ENCODE measurements at places on chromosomes 6 and 20.

DNA sequence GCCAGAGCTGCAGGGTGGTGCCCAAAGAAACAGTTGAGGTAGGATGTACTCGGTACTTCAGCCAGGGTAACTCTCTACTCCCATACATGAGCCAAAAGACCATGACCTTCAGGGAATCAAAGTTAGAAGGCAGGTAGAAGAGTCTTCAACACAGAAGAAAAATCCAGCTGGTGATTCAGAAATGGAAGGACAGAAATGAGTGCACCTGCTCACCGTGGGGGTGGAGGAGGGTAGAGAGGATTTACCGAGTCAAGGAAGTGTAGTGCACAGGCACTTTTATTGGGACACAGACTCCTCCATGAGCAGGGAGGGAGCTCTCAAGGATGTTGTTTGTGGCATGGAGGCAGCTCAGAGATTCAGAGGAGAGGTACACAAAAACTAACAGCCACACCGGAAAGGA is 330.3 kb upstream of the PRDM1 start:
- no peak for DNase-seq

DNA sequence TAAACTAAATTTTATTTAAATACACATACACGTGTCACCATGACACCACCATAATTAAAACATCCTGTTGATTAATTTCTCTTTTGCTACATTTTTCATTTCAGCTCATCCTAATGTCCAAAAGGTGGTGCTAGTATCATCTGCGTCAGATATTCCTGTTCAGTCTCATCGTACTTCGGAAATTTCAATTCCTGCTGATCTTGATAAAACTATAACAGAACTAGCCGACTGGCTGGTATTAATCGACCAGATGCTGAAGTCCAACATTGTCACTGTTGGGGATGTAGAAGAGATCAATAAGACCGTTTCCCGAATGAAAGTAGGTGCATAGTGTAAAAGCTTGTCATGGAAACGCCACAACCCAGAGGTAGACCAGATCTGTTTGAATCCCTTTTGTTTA is 263.4 kb downstream of the UTRN start:
- no peak for DNase-seq

- DNase-seq: no peak
These were observed 34.7 kb downstream of the DUSP22 start for GRCh38 chr6:326896-327537.

DNA sequence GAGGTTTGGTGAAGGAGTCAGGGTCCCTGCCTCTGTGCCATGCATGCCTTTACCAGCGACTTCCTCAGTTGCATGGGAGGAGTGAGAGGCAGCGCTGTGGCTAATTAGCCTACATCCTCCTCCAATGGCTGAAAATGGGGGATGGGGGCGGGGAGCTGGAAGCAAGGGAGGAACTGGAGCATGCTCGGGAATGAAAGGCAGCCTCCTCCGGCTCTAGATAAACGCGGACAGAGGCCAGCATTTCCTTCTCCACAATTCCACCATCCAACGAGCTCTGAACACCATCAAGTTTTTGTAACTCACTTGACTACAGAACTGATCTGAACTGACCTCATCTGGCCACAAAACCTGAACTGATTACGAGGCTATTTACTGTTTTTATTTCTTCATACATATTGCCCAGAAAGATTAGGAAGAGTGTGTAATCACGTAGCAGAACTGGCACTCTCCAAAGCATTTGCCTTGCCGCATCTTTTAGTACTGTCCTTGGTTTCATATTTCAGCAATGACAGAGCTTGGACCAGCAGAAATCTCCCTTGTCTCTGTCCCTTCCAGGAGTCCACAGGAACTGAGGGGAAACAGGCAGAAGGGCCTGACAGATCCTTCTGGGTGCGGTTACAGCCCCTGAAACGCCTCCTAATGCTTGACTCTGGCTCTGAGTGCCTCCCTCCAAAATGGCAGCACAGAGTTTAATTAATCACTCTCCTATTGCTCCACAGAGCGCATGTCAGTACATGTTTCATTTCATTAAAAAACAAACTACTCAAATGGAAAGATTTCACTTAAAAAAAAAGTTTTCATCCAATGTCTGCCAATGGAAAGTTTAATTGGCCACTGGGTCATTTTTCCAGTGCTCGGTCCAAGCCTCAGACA is 58.2 kb upstream of the TRAF3IP2 start:
- no peak for DNase-seq

- no peak for DNase-seq
These were observed 718.9 kb downstream of the EYS start for GRCh38 chr6:64988148-64988547.

DNA sequence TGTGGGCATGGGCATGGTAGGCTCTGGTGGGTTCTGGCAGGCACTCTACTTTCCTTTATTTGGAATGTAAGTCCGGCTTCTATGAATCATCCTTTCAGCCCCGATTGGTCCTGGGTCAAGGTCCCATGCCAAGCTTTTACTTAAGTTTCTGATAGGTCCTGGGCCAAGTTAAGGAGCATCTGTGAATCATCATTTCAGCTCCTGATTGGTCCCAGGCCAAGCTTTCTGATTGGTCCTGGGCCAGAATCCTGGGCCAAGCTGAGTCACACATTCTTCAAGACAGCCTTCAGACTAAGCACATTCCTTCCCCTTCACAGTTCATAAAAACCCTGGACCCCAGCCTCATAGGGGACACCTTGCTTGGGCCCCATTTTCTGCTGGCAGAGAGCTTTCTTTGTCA is 231.0 kb upstream of the EYS start:
- no peak for DNase-seq

- no peak for DNase-seq
These were observed 1004.9 kb upstream of the ADGRB3 start for GRCh38 chr6:67630146-67630545.

GRCh38 chr6:123042401-123042800 is 46.4 kb downstream of the CLVS2 start:
- DNase-seq: no peak

GRCh38 chr6:20403766-20404640 is 2.3 kb downstream of the E2F3 start:
- DNase-seq: peak; percentile 57

- DNase-seq: no peak
These were observed 122.5 kb downstream of the HIVEP1 start for GRCh38 chr6:12134581-12134980.

DNA sequence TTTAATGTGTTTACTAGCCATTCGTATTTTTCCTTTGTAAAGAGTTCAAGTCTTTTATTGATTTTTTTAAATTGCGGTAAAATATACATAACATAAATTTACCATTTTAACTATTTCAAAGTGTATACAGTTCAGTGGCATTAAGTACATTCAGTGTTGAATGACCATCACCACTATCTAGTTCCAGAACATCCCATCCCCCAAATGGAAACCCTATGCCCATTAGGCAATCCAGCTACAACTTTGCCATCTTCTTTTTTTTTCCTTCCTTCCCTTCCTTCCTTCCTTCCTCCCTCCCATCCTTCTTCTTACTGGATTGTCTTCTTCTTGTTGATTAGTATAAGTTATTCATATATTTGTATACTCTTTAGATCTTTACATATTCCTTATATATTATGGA is 8.6 kb downstream of the LPIN3 start:
- no peak for DNase-seq

- DNase-seq: peak; percentile 39
These were observed 19.2 kb upstream of the GLP1R start for GRCh38 chr6:39029156-39030011.

DNA sequence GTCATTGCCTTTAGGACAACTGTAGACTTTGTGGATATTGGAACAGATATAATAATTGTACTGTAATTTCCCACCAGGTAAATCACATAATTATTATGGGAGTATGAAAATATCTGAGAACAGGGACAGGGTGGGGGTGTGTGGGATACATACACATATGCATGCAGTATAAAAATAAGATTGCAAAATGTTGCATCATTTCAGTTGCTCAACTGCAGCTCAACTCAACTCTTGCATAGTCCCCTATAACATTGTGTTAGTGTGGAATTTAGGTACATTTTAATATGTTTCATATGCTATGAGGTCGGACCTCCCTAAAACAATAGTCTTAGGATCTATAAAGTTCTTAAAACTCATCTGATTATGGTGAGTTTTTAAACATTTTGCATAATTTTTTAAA is 275.0 kb upstream of the FLRT3 start:
- no peak for DNase-seq

DNA sequence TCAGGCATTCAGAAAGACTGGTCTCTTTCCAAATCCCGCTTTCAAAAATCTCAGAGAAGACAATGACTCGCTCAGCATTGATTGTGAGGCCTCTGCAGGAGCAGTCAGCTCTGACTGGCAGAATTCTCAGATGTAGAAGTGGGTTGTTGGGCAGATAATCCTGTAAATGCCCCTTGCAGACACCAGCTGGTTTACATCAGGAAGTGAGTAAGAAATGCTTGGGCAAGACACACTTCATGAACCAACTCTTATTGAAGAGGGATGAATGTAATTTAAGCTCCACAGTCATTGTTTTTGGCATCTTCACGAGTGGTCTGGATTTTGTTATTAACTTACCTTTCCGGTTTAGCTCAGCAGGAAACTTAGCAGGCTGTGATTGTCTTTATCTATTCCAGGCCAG is 166.6 kb downstream of the PLCB4 start:
- no peak for DNase-seq

Data from activated CD4-positive, alpha-beta T cell treated with anti-CD3 and anti-CD28 coated beads for 24 hours (primary cell).